ENCODE measurements at places on chromosomes 1 and 21. TPM values are rescaled to one million over a fixed set of nuclear protein-coding genes. Genes with fewer than 3 reads are reported as not detected.

Gene SPAG17
- 1.2 TPM for total RNA-seq

Gene FOXD3
- total RNA-seq, result not detected

Gene HEYL
- total RNA-seq, result 0.41 TPM

Gene SPATA21
- not detected for total RNA-seq

Gene LYPLA2
- total RNA-seq, result 27.7 TPM

Gene SDC3
- 57.1 TPM for total RNA-seq

Gene FAM43B
- 0.82 TPM for total RNA-seq

Gene S100A4
- 1.6 TPM for total RNA-seq
